ENCODE measurements at places on chromosomes 5 and 9.

GRCh38 chr5:159207686-159208513, 1.5 kb downstream of the RNF145 start:
- DNase-seq: peak; percentile 22

DNA sequence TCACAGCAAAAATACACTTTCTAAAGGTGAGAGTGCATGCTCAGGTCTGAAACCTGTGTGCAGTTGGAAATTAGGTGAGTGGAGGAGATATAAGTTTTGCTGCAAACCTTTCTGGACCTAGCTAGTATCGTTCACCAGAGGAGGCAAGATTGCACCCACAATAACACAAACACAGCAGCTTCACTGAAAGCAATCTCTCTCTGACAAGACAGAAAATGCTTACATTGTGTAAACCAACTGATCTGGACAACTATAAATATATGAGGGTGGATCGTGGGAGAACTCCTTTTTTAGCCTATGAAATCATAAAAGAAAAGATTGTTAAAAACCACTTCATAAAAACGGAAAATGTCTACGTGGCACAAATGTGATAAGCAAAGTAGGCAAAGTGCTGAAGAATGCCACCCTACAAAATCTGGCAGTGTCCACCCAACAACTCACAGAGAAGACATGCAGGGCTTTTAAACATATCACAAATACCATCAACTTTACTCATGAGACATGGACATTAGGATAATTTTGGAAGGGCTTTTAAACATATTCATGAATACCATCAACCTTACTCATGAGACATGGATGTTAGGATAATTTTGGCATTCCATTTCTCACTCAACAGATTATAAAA, 134.3 kb downstream of the CDH18 start:
- no peak for DNase-seq

- no peak for DNase-seq
Measured at GRCh38 chr9:127114606-127115005, 7.8 kb downstream of the ANGPTL2 start.

DNA sequence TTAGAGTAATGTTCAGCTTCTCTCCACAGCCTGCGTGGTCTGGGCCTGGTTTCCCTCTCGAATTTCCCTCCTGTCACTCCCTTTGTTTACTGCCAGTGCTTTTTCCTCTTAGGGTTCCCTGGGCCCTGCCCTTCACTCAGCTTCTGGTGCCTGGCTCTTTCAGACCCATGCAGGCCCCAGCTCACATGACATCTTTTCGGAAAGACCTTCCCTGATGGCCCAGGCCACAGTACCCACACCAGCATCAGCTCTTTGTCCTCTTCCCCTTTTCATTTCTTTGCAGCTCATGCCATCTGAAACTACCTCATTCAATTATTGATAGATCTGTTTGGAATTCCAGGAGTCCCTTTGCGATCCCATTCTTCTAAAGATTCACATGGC, 68.1 kb upstream of the ABL1 start:
- no peak for DNase-seq

- DNase-seq: no peak
Measured at GRCh38 chr5:136037001-136037705, 8.4 kb downstream of the TGFBI start.

- DNase-seq: no peak
Measured at GRCh38 chr9:89781838-89782540, 177.2 kb downstream of the GADD45G start.

- no peak for DNase-seq
Measured at GRCh38 chr9:134346840-134347583, 20.8 kb downstream of the RXRA start.

- no peak for DNase-seq
Measured at GRCh38 chr9:6239694-6240093, 24.1 kb downstream of the IL33 start.

- no peak for DNase-seq
Measured at GRCh38 chr9:127123064-127123890, 842 bp upstream of the ANGPTL2 start.

DNA sequence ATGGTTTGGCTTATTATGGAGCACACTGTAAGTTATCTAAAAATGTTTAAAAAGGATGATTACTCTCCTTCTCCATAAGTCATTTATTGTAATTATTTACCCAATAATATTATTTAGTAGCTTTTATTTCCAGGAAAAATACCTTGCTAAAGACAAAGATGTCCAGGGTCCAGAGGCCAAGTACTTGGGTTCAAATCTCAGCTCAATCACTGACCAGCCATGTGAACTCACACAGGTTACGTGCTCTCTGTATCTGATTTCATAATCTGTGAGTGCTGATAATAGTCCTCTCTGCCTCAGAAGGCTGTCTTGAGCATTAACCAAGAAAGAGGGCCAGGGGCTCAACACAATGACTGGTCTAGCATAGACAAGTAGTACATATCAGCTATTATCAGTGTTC, 27.0 kb downstream of the ALDH1A1 start:
- DNase-seq: no peak

GRCh38 chr5:43997647-43998272, 391.5 kb downstream of the FGF10 start:
- DNase-seq: peak; percentile 56

DNA sequence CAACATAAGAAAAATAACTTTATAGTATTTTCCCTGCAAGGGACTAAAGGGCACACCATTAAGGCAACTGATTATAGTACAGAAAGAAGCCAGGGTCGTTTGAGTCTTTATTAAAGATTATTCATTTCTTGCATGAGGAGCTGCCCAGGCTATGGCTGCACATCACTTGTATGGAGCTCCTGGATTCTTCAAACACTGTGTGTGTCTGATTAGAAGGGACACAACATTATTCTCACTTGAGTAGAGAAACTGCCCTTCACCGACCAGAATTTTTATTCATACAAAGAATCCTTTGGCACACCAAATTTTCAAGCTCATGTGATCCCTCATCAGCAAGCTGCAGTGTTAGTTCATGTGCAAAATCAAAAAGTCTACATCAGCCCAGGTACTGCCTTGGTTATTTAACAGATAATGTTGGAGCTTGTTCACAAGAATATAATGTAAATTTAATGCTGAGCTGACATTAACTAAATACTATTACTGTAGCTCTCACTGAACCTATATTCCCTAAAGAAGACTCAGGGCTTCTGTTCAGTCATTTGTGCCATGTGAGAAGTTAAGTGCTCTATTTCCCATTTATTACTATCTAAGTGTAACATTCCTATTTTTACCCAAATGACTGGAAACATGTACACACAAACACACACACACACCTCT, 9.9 kb downstream of the C5orf63 start:
- DNase-seq: no peak

DNA sequence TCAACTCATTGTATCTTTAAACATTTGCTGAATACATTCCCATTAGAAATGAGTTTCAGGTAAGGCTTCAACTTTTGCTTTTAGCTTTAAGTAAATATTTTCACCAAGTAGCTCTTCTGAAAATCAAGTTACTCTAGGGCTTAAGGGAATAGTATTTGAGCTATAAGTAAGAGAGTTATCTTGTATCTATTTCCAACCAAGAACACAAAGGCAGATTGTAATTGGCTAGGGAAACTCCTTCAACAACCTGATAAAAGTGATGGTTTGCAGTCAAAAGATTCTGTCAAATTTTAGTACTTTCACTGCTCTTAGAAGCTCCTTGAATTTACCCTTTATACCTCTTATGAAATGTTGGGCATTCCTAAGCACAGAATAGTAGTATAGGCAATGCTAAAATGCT, 13.0 kb downstream of the ELL2 start:
- no peak for DNase-seq

DNA sequence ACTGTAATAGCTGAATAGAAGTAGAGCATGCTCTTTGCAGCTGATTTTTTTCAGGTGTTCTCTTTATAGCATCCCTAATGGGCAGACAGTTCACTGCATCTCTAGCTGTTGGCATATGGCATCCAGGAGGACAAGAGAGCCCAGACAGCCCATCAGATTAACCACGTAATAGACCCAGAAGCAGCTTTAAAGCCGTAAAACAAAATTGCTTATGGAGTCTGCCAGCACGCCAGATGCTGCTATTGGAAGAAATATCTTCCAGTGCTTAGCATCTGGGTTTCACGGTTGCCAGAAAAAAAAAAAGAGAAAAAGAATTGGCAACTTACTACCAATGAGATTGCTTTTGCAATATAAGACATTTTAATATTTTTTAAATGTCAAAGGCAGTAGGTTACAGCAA, 869.4 kb upstream of the NUDT12 start:
- no peak for DNase-seq

DNA sequence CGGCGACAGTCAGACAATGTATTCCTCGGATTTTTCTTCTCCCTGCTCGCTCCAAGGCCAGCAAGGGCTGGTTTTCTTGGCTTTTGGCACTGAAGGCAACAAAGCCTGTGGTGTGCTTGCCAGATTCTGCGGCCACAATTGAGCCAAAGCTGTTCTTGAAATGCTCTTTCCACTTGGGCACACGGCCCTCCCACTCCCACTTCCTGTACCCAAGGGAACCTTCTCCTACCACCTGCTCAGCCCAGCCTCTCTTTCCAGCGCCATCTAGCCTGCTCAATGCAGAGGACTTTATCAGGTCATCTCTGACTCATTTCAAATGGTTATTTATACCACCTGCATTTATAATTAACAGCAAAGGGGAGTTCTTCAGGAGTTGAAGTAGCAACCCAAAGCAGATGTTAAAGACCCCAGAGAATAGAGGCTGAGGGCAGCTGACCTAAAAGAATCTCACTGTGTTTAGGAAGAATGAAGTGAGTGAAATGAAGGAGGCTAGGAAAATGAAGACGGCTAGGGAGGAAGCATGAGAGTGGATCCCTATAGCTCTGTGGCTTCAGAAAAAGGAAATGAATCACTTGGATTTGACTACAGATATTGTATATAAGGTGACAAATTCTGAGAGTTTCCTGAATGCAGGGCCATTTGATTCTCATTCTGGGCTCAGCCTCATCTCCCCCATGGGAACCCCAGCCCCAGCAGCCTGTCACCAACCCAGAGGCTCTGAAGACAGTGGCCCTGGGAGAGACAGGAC, 439.0 kb downstream of the ENC1 start:
- DNase-seq: no peak

GRCh38 chr9:33245341-33245740, 5.4 kb downstream of the SPINK4 start:
- DNase-seq: no peak

GRCh38 chr5:87541033-87541432, 128.3 kb upstream of the CCNH start:
- DNase-seq: peak; percentile 25

DNA sequence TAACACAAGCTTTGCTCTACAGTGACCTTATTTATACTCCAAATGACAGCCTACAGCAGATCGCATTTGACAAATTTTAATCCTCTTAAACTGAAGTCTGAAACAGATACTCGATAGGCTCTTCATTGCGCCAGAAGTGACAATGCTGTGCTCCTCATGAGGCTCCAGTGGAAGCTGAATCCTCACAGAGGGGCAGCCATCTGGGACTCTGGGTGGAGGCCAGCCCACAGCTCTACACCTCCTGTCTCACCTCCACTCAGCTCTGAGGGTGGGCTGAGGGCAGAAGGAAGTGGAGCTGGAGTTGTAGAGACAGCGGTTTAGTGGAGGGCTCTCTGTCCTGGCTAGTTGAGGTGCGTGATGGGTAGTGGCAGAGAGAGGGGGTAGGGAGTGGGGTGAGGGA, 283.3 kb upstream of the ANKRD55 start:
- no peak for DNase-seq

- DNase-seq: peak; percentile 15
Measured at GRCh38 chr5:149265597-149265996, 6.1 kb upstream of the AFAP1L1 start.

DNA sequence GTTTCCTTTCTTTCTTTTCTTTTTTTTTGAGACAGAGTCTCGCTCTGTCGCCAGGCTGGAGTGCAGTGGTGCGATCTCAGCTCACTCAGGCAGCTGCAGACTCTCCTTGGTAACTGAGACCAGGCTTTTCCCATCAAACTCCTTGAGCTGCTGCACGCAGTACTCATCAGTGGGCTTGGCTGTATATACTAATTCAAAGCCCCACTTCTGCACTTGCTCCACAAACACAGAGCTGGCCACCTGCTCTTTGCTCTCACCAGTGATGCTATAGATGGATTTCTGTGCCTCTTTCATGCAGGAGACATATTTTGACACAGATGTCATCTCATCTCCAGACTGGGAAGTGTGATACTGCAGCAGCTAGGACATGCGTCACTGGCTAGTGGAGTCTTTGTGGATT, 252.7 kb downstream of the AP3B1 start:
- no peak for DNase-seq

DNA sequence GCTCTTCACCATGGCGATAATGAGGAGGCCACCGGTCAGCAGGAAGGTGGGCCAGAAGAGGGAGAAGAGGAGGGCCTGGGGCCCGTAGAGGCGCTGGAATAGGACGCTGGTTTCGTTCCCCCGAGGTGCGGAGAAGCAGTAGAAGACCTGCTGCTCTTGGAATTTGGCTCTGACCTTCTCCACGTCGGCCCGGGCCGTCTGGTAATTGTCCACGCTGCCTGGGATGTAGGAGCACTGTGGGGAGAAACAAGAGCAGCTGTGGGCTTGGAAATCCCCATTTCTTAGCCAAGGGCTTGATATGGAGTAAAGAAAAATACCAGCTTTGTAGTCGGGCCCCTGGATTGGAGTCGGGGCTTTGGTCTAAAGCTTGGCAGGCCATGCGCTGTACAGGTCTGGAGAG, 10.4 kb downstream of the KCNMB1 start:
- DNase-seq: no peak

DNA sequence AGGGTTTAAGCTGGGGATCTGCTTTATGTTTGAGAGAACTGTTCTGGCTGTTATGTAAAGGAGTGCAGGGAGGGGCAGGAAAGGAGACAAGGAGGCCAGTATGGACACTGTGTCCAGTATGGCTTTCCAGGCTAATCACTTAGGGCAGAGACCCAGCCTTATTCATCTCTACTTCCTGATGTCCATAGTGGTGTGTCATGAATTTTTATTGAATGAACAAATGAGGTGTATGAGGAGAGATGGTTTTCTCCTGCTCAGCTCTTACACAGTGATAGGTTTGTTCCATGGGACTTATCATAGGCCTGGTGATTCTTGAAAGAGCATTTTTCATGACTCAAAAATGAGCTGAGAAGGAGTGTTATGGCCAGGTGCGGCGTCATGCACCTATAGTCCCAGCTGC, 20.5 kb upstream of the FGFR4 start:
- no peak for DNase-seq

DNA sequence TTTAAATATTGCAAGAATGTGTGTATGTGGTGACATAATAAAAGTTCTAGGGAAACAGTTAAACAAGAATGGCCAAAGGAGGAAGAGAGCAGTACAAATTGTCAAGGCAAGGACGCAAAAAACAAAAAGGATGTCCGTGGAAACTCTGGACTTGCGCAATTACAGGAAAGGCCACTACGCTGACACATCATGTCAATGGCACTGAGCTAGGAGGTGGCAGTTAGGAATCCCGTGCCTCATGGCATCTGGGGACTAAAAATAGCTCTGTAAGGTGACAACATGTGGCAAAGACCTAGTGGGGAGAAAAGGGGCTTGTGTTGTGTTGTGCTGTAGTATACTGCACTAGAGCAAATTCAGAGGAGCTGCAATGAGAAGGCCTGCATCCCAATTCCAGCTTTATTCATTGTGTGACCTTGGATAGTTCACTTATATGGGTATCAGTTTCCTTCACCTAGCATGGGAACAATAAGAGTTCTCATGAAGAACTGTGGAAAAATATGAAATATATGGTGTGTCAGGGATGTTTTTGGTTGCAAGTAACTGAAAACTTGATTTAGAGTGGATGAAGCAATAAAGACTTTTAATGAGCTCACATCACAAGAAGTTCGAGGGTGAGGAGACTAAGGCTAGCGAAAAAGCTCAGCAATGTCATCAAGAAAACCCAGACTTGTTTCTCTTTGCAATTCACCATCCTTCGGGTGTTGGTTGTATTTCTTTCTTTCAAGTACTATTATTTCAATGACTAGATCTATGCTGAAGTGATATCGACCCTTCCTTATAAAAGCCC, 124.1 kb upstream of the STC2 start:
- DNase-seq: no peak
